Activated CD8-positive, alpha-beta memory T cell treated with anti-CD3 and anti-CD28 coated beads for 48 hours (primary cell): ENCODE measurements at places on chromosomes 11 and 22.

DNA sequence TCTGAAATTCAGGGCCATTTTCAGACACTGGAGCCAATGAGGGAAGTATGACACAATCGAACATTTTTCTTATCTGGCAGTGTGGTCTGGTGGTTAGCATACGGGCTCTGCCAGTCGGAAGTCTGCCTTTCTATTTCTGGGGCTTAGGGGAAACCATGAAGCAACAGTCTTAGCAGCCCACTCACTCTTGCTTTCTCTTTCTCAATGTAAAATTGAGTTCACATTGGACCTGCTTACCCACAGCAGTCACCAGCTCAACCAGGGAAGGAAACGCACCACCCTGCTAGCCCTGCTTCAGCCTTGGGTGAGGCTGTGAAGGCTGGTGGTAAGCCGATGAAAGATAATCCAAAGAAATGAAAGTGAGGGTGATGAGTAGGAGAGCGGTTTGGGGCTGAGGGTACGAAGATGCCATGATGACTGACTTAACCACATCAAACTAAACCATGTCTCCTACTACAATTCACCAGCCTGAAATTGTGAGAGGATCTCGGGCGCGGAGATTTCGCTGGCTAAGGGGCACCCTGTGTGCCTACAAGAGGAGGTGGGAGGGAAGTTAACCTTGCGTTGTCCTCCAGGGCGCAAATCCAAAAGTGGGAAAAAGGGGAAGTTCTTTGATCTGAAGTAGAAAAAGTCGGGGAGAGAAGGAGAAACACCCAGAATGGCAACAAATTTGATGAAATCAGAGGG, 2.0 kb upstream of the LMO2 start:
- DNase-seq, result peak; percentile 65

DNA sequence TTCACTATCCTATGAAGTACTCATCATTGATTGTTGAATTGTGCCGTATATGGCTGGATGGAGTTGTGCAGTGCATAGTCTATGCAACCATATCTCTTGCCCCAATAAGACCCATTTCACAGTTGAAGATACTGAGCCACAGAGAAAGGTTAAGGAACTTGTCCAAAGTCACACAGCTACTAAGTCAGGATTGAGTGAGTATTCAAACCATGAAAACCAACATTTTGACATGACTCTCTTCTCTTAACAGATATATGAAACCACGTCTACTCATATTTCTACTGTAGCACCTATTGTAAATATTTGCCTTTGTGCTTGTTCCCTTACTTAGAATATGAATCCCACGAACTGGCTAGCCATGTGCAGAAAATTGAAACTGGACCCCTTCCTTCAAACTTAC, 58.1 kb downstream of the MAML2 start:
- no peak for DNase-seq

- DNase-seq, result no peak
Observed at GRCh38 chr11:12552692-12553091, 121.5 kb upstream of the TEAD1 start.

DNA sequence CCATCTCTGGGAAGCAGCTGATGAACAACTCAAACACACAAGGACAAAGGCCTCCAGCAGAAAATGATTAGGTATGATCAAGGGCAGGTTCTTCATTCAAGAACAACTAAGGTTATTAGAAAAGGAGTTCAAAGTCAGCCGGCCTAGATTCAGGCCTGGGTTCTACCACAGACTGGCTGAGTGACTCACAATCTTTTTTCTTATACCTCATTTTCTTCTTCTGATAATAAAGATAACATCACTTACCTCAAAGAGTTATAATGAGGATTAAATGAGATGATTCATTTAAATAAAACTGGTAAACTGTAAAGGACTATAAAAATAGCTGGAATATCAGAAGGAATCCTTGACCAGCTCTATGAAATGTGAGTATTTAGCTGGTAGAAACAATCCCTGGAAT, 49.3 kb upstream of the PPP2R1B start:
- no peak for DNase-seq

GRCh38 chr11:1674173-1675131, 22.5 kb upstream of the KRTAP5-6 start:
- DNase-seq, result no peak

DNA sequence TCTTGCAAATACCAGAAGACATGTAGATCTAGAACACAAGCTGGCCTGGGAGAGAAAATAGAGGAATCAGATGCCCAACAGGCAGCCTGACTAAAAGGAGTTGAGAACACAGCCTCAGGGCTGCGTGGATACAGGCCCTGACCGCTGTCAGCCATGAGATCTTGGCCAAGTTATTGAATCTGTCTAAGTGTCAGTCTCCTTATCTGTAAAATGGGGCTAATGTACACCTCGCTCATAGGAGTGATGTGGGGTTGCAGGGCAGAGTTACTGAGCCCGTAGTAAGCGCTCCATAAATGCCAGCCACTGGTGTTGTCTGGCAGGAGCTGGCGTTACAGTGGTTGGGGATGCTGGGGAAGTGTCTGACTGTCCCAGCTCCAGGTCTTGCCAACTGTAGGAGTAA, 38.4 kb upstream of the TPBGL start:
- DNase-seq, result no peak

DNA sequence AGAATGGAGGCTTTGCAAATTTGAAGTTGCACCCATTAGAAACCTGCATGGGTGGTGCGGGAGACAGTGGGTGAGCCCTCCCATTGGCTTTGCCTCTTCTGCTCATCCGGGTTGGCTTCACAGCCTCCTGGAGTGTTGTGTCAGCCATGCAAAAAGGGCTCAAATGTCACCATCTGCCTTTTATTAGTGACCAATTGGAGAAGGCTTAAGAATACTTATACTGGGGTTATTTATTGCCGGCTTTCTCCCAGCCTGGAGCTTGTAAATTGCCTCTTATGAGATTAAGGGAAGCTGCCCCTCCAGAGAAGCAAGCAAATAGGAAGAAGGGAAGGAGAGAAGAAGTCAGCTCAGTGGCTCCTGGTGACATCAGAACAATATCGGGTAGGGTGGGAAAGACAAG, 182.6 kb downstream of the ST3GAL4 start:
- DNase-seq, result no peak

GRCh38 chr11:57626895-57627294, 22.8 kb downstream of the YPEL4 start:
- no peak for DNase-seq

GRCh38 chr22:45582955-45583320, 80.3 kb downstream of the FBLN1 start:
- no peak for DNase-seq

DNA sequence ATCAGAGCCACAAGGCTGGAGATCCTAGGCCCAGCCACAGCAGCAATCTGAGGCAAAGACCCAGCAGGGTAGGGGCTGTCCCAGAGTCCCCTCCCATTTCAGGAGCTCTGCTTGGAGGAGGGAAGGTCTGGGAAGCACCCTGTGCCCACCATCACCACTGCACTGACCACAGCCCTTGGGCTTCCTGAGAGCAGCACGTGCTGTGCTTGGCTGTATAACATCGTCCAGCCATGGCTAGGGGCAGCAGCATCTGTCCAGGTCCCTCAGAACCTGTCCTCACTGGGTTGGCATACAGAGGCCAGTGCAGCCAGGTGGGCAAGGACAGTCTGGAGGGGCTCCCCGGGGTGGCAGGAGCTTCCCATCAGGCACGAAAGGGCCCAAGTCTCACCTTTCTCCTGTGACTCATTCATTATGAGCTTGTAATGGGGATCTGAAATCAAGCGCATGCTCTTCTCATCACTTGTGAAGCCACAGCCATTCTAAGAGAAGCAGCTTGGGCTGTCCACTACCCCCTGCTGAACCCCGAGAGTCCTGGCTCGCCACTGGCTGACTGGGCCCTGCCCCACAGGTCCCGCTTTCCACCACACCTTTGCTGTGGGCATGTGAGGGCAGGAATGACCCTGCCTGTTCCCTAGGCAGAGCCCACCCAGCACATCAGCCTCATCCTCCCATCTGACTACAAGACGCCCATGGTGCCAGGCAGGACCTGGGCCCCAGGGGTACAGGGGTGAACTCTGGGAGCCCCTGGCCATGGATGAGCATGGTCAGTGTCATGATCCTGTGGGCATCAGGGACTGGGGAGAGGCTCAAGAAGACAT, 83.3 kb downstream of the MED15 start:
- no peak for DNase-seq

DNA sequence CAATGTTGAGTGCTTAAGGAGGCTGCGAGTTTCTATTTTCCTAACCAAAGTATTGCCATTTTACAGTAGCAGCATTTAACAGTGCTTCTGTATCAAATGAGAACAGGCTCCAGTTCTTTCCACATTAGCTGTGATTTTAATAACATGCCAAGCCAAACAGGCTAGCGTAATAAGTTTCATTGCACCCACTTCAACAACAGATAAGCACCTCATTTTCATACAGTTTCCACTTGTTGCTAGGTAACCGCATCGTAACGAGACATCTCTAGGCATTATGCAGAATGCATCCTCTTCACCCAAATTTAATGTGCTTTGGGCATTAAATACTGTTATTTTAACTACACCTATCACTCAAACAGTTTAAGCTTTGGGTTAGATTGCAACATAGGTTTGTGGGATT, 79.0 kb downstream of the CADM1 start:
- DNase-seq, result no peak

- DNase-seq, result no peak
Observed at GRCh38 chr22:27541836-27542235, 259.7 kb downstream of the MN1 start.
